ENCODE measurements at places on chromosomes 4 and X.

- no peak for DNase-seq
Observed at GRCh38 chr4:48634688-48635308, 144.7 kb downstream of the ZAR1 start.

DNA sequence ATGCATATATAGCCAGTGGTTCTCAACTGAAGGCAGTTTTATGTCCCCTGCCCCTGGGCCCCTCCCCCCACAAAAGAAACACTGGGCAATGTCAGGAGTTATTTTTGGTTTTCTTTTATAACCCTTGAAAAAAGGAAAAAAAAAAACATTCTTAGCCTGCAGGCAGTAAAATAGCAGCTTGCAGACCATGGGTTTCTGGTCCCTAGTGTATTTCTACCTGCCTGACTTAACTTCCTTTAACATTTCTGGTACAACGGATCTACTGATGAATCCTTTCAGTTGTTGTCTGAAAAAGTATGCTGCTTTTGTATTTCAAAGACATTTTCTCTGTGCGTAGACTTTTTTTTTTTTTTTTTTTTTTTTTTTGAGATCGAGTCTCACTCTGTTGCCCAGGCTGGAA lies 11.1 kb upstream of the FAM200B start:
- no peak for DNase-seq

- DNase-seq: no peak
Observed at GRCh38 chrX:104318330-104319009, 63.7 kb upstream of the ESX1 start.

DNA sequence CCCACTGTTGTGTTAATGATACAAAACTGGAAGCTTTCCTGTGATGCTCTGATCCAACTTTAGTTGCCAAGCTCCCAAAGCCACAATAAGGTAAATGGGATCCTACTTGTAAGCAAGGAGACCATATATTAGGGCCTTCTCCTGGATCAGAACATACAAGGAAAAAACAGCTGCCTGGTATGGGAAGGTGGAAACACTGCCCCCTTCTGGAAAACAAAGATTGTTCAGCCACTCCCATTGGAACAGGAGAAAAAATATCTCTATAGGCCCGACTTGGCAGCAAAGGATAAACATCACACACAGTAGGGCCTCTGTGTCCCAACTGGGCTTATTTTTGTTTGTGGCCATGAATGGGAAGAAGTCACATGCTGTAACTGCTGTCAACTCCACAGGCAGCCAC lies 166.5 kb downstream of the TBX22 start:
- DNase-seq: no peak

GRCh38 chrX:10492250-10492649 lies 128.1 kb downstream of the MID1 start:
- DNase-seq: no peak

DNA sequence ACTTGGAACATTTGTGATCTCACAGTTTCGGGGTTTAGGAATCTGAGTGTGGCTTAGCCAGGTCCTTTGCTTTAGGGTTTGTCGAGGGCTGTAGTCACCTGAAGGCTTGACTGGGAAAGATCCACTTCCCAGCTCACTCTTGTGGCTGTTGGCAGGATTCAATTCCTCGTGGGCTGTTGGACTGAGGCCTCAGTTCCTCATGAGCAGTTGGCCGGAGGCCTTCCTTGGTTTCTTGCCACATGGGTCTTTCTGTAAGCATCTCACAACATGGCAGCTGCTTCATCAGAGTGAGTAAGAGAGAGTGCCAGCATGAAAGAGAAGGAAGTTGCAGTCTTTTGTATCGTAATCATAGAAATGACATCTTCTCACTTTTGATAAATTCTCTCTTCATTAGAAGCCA lies 11.1 kb downstream of the TXLNG start:
- DNase-seq: no peak

DNA sequence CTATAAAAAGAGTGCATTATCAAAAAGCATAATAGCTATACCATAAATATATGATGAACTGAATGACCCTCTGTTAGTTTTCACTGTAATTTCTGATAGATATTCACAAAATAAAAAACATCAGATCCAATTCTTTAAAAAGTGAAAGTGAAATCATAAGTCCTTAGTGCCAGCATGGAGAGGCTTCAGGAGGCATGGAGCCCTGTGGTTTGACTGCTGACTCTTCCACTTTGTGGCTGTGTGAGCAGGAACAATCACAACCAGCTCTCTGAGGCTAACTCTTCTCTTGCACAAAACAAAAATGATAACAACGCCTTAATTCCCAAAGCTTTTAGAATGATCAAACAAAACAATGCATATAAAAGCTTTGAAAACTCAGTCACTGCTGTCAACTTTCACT lies 1143.9 kb downstream of the PDHA2 start:
- no peak for DNase-seq

GRCh38 chrX:136652822-136653723 lies 5.1 kb downstream of the CD40LG start:
- no peak for DNase-seq

DNA sequence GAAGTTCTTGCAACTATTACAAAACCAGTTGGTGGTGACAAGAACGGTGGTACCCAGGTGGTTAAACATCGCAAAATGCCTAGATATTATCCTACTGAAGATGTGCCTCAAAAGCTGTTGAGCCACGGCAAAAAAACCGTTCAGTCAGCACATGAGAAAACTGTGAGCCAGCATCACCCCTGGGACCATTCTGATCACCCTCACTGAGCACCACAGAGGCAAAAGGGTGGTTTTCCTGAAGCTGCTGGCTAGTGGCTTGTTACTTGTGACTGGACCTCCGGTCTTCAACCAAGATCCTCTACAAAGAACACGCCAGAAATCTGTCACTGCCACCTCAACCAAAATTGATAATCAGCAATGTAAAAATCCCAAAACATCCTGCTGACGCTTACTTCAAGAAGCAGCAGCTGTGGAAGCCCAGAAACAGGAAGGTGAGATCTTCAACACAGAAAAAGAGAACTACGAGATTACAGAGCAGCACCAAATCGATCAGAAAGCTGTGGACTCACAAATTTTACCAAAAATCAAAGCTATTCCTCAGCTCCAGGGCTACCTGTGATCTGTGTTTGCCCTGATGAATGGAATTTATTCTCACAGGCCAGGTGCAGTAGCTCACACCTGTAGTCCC lies 21.4 kb upstream of the SLC10A6 start:
- DNase-seq: no peak

DNA sequence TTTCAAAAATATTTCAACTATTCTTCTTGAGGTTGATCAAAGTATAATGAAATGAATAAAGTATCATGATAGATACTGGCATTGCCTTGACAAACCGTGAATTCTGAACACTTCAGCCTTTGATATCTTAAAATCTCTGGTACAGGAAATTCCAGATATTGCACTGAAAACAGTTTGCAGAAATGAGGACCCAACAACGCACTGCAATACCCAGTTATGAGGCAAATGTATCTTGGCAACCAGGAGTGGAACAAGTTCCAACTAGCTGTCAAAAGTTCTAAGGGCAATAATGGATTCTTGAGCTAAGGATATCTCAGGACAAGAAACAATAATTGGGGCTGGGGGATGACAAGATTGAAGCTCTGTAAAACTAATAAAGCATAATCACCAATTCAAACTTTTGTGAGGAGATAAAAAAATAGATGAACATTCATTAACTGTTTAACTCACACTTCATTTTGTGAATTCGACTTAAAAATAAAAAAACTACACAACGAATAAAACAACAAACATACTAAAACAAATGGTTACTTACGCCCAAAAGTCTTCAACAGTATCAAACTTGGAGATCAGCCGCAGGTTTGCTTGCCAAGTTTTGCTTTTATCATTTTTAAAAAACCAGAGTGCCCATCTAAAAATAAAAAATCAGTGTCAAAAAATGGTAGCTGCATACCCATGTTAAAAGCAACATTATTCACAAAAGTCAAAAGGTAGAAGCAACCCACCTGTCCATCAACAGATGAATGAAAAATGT lies 38.1 kb downstream of the EIF4E start:
- DNase-seq: no peak

- DNase-seq: no peak
Observed at GRCh38 chr4:166318810-166319525, 445.9 kb downstream of the TLL1 start.

- no peak for DNase-seq
Observed at GRCh38 chr4:59936566-59936965, 1263.6 kb upstream of the ADGRL3 start.

- DNase-seq: no peak
Observed at GRCh38 chrX:67961516-67961915, 417.7 kb downstream of the AR start.

DNA sequence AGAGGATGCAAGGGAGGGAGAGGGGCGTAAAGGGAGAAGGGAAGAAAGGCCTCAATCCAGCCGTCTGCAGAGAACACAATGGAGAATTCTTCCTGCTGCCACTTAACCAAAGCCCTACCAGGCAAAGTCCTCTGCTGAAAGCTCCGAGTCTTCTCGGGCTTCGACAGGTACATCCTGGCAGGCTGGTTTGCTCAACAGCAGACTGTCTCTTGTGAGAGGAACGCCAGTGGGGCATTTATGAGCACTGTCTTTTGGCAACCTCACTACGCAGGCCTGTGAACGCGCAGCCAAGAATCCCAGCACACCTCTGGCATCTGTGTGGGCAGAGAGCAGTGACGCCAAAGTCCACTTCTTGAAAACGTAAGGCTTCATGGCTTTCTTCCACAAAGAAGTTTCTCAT lies 207.5 kb upstream of the FAM9B start:
- no peak for DNase-seq

DNA sequence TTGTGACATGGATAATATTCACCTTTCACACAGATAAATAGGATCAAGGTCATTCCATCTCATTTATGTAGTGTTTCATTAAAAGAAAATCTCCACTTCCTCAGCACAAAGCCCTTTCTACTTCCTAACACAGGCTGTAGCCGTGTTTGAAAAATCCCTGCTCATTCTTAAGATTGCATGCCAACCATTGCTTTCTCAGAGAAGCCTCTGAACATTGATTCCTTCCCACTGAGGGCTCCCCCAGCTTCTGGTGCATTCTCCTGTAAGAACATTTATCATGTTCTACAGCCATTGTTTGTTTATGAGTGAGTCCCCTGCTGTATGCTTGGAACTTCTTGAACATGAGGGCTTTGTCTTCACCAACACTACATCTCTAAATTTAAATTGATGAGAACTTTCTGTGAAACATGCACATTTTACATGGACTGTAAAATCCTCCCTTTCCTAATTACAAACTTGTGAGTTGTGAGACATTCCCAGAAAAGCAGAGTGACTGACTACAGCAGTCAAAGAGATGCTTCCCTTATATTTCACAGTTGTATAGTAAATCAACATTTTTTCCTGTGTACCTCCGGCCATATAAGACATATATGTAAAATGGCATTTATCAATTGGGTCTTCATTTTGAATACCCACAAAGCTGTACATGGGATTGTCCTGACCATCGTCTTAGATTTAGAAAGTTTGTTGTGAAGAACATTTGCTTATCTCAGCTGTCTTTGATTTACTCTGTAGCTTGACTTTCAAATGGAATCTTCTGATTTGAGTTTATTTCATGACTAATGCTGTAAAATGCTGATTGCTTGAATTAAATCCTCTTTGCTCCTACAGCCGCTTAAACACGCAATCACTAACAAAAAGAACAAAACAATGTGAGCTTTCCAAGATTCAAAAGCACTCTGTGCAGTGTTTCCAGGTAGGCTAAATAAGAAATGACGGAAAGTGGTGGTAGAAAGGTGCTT lies 600.5 kb upstream of the SLIT2 start:
- DNase-seq: no peak

DNA sequence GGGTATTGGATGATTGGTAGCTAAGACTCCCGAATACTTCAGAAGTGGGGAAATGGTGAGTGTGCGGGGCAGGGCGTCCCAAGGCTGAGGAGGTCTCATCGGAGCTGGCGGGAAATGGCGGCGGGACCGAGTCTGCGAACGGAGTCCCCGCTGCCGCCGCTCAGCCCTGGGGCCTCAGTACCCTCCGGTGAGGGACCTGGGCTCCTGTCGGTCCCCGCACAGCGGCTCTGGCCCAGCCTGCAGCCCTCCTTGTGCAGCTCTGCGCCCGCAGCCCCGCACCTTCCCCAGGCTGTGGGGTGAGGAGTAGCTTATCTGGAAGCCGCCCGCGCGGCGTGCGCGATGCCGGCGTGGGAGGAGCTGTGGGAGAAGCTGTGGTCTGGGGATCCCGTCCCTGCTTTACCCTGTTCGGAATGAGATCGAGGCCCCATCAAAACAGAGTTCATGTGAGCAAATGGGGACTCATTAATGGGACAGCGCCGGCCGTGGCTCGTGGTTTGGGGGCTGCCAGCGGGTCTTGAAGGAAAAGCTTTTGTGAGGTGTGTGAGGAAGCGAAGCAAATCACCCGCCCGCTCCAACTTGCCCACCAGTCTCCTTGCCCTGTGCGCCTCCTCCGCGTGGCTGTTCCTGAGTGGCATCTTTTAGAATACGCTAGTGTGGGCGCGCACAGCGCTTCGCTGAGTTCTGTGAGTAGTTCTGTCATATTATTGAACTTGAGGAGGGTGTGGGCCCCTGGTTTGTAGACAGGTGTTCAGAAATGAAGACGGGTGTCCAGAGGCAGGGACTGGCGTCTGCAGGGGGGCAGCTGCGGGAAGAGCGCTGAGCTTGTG lies 531 bp downstream of the ZNF141 start:
- no peak for DNase-seq

GRCh38 chrX:17566740-17567139 lies 170.6 kb upstream of the SCML1 start:
- no peak for DNase-seq

GRCh38 chr4:16225863-16226815 lies at the start of gene TAPT1:
TAPT1 (minus strand) TSS chr4:16226471; CDS start chr4:16226457, 14 bp downstream.
- peak; percentile 8 for DNase-seq

GRCh38 chrX:153934762-153935325 lies at the start of gene NAA10:
NAA10 (minus strand) TSS chrX:153935037; CDS start chrX:153934904, 133 bp downstream.
- peak; percentile 68 for DNase-seq
